ENCODE measurements at places on chromosomes 4 and X.

DNA sequence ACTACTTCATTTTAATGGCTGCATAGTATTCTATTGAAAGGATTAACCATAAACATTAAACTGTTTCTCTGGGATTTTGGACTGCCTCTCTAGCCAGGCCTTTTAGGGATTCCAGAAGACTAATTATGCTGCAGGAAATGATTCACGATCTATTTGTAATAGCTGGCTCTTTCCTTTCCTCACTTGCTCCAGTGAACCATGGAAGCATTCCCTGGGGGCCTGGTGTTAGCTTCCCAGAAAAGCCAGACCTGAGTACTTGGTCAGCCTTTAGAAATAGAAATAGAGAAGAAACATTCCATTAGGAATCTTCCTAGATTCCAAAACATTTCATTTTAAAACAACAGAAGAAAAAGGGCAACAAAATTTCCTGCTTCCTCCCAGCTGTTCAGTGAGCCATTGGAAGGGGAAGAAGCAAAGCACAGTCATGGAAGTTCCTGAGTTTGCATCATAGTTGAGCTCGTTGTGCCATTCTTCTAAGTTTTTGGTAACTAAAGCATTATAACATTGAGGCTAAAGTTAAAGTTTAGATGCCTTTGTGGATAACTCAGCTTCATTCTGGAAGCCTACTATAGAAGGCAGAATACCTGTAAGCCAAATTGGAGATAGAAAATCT is 83.5 kb downstream of the NPNT start:
- DNase-seq, result no peak

DNA sequence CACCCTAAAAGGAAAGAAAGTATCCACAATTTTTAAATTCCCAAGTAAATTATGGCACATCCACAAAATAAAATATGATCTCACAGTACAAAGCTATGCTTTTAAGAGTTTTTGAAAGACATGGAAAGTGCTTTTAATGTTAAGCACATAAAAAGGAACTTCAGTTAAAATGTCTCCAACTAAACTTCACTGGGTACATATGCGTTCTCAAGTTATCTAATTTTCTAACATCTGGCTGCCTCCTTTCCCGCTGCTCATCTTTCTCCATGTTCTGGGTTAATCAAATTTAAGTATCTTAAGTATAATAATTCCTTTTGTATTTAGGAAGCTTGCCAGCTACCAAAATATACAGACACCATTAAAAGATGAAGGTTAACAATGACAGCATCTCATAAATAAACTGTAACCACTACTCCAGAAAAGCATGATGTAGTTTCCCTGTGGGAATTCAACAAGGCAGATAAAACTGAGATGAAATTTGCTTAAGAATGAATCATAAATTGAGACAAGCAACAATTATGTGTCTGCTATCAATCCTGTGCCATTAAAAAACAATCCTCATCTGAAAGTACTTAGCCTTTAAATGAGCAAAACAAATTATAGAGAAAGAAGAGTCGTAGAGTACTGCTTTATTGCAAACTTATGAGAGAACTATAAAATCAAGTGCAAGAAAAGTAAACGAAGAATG is 25.1 kb downstream of the PRSS12 start:
- no peak for DNase-seq

DNA sequence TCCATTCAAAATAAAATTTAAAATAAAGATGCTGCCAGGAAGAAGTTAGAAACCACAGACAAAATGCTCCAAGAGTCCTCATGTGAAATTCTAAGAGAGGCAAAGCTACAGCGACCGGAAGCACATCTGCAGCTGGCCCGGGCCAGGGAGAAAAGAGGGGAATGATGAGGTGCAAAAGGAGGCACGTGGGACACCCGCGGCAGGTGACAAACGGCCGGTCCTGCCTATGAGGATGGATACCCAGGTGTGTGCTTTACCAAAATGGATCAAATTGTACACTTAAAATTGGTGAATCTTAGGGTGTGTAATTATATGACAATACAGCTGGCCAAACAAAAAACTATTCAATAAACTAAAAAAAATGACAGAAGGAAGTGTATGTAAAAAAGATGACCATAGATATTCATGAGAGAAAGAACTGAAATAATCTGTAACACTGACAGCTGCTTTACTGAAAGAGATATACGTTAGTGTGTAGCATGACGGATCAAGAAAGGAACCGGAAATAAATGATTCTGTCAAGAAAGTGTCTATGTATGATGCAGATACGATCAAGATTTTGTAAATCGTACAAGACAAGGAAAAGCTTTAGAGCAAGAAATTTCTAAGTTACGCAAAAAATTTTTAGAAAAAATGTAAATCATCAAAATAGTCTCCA is 29.5 kb downstream of the PPP2R3B start:
- DNase-seq, result no peak

DNA sequence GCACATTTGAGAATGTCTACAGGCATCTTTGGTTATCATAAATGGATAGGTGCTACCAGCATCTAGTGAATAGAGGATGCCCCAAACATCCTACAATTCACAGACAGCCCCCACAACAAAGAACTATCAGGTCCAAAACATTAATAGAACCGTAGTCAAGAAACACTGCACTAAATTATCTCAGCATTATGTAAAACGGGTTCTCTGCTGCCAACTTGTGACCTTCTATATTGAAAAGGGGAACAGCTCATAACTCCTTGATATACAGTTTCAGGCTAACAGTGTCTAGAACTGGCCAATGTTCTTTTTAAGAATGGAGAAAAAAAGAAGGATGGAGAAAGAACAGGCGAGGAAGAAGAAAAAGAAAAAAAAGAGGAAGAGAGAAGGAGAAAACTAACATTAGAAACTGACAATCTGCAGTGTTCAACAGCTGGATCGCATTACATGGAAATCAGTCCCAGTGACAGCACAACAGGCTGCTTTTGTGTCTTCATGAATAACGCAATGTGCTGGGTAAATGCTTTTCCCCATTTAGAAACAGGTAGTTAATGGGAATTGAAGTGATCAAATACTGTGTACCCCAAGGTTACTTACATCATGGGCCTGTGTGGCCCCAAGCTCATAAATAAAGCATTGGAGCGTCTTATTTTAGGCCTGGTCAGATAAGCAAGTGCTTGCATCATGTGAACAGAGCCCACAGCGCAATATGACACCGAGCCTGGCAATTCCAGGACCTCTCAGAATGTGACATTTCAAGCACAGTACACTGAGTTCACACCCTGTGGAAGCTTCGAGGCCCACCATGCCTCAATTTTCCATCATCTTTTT is 339.5 kb downstream of the DHX15 start:
- DNase-seq, result no peak

- DNase-seq, result no peak
Observed at GRCh38 chr4:153018031-153018430, 81.9 kb downstream of the FHDC1 start.

DNA sequence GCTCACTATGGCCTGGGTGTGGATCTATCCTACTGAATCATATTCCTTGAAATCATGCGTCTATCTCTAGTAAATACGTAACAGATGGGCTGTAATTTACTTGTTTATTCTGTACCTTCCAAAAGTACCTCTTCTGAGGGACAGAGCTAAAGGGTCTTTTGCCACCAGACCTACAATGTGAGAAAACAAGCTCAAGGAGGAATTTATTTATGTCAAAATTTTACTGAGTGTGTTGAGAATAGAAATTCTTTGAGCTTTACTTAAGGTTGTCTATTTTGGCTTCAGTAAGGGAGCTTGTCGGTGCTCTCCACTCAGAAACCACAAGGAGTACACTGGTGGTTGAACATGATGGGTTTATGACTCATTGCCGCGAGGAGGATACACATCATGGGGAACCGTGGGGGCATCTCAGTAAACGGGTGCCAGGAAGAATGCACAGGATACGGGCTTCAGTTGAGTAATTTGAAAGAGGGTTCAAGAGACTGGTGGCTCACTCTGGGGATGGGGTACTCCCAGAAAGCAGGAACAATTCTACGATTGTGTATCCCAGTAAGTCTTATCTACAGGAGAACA is 3.0 kb downstream of the ANK2 start:
- DNase-seq, result no peak

- DNase-seq, result no peak
Observed at GRCh38 chr4:142443469-142443868, 402.6 kb downstream of the INPP4B start.

- no peak for DNase-seq
Observed at GRCh38 chr4:83890231-83890630, 354.3 kb downstream of the GPAT3 start.

DNA sequence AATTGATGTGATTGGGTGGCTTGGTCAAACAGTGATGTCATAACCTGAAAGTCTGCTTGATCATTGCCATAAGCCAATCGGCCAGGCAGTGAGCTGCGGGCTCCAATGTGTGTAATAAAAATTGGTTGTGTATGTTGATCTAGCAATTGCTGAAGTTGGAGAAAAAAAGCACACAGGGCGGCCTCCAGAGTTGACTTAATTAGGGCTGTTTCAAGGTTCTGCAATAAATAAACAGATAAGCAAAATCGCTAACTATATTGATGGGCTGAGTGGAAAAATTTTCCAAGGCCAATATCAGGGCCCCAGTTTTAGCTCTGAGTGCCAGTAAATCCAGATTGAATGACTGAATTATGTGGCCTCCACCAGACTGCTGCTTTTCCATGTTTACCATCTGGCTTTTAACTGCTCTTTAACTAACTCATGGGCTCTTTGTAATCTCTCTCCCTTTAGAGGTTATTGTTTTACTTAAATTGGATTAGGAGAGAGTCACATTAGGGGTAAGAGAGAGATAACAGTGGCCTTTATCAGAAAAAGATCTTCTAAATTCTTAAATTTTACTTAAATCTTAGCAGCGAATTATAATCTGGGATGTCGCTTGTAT is 160.6 kb upstream of the WDFY3 start:
- DNase-seq, result no peak
